ENCODE measurements at places on chromosomes 1 and 21.

DNA sequence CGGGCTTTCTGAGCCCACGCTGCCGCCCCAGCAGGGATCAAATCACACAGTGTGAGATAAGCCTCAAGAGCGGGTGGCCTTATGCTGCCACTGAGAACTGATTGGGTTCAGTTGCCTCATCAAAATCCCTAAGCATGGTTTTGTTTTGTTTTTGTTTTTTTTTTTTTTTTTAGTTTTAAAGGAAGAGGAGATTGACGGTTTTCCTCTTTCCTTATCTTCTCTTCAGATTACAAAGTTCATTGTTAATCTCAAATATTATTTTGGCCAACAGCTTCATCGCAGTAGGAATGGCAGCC lies 651 bp downstream of the COA6 start:
- H3K36me3 ChIP-seq = peaks cover 45% of the 10 kb centered on the region
- H3K27me3 ChIP-seq = no peaks in the 10 kb centered on the region
- peak overlapping the region; percentile 99 for H3K27ac ChIP-seq

DNA sequence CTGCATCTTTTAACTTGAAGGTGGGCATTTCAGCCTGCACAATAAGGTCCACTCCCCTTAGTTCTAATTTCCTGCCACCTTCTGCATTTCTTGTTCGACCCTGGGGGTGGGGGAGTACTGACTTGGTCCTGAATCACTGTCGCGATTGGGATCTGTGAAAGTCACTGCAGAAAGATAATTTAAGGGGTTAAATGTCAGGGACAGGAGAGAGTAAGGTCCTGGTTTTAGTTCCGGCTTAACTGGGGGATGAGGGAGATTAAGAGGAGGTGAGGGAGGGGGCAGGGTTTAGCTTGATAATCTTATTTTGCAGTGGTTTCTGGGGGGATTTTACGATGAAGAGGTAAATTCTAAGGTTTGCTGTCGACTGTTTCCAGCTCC lies 128.1 kb downstream of the MRPS6 start:
- no peak for DNase-seq
- H3K4me1 ChIP-seq = peaks cover 60% of the 10 kb centered on the region
- H3K36me3 ChIP-seq = no peaks in the 10 kb centered on the region
- H3K27ac ChIP-seq = peak overlapping the region; percentile 54

GRCh38 chr1:86197206-86197855 lies 40.8 kb upstream of the COL24A1 start:
- no peak overlapping the region for H3K27ac ChIP-seq
- DNase-seq = no peak
- H3K27me3 ChIP-seq = no peaks in the 10 kb centered on the region
- no peak overlapping the region for H3K4me3 ChIP-seq
- no peaks in the 10 kb centered on the region for H3K4me1 ChIP-seq

DNA sequence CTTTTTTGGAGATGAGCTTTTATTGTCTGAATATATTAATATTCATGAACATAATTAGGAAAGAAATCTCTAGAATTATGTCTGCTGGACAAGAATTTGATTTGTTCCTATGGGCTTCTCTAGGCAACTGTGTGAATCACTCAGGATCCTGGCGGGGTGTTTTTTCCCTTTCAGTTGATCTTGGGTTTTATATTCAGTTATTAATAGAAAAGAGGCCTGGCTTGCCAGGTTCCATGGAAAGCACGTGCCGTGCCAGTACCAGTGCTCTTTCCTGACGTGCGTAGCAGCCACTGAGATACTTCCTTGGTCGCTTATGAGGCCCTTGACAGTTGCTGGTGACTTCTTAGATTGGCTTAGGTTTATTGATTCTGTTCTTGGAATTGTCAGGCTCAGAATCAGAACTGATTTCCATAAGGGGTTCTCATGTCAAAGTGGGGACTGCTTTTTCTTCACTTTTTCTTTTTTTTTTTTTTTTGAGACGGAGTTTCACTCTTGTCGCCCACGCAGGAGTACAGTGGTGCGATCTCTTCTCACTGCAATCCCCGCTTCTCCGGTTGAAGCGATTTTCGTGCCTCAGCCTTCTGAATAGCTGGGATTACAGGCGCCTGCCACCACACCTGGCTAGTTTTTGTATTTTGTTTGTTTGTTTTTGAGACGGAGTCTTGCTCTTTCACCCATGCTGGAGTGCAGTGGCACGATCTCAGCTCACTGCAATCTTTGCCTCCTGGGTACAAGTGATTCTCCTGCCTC lies 48.7 kb upstream of the KIF1B start:
- no peak overlapping the region for H3K4me3 ChIP-seq
- H3K27me3 ChIP-seq = no peaks in the 10 kb centered on the region
- no peak overlapping the region for H3K27ac ChIP-seq
- no peaks in the 10 kb centered on the region for H3K4me1 ChIP-seq
- no peak for DNase-seq
- H3K36me3 ChIP-seq = peaks cover 19% of the 10 kb centered on the region

DNA sequence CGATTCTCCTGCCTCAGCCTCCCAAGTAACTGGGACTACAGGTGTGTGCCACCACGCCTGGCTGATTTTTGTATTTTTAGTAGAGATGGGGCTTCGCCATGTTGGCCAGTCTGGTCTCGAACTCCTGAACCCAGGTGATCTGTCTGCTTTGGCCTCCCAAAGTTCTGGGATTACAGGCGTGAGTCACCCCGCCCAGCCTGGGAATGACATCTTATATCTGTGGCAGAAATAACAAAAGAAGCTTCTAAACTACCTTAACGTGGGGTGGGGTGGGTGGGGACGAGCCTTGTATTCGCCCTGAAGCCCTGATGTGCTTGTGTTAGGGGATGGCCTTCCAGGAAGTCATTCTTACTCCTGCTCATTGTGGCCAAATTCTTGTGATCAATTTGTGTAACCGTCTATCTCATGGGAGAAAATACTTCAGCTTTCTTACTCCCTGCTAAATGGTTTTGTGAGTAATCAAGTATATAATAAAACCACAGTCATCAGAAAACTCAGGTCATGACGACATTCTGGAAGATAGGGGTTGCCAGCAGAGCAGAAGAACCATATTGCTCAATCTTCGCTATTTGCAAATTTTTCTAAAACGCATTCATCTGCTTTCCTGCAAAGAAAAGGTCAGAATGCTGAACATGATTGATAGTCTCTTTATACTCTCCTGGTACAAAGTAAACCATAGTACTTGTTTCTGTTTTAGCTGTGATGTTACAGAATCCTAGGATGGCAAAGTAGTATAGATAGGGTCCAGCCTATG lies 63.2 kb downstream of the DIRAS3 start:
- no peak overlapping the region for H3K27ac ChIP-seq
- no peak overlapping the region for H3K4me3 ChIP-seq
- no peaks in the 10 kb centered on the region for H3K27me3 ChIP-seq
- no peaks in the 10 kb centered on the region for H3K4me1 ChIP-seq
- H3K36me3 ChIP-seq = no peaks in the 10 kb centered on the region

DNA sequence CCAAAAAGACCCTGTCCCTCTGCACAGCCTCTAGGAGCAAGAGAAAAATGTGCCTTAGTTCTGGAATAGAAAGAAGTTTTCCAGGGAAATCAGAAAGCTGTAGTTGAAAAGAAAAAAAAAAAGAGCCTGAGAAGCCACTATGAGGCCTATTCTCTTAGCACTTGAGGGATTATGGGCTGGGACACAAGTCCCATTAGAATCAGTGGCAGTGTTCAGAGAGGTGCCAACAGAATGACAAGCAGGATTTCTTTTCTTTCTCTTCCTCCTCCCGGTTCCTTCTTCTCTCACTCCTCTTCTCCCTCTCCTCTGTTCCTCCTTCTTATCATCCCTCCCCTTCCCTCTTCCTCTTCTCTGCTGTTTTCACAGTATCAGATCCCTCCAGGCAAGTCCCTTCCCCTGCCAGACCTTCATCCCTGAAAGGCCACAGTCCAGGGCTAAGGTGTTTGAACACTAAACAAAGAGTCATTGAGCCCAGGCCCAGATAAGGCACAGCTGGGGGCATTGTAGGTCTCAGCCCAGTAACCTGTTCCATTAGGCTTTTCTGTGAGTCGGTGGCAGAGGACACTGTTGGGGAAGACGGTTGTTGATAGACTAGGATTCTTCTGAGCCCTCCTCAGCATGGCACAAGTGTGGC lies 64.7 kb upstream of the LPGAT1 start:
- H3K4me3 ChIP-seq = no peak overlapping the region
- peaks cover under 1% of the 10 kb centered on the region for H3K36me3 ChIP-seq
- peaks cover 26% of the 10 kb centered on the region for H3K27me3 ChIP-seq
- H3K4me1 ChIP-seq = peaks cover under 1% of the 10 kb centered on the region

DNA sequence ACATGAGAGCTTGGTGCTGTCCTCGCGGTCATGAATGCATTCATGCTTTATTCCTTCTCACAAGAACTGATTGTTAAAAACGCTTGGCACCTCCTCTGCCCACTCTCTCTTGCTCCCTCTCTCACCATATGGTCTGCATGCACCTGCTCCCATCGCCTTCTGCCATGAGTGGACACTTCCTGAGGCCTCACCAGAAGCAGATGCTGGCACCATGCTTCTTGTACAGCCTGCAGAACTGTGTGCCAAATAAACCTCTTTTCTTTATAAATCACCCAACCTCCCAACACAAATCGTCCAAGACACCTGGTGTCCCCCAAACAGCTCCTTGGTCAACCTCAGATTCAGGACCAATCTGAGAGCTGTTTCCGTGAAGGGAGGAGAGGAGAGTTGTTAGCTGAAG lies 43.3 kb upstream of the PCBP3 start:
- H3K4me3 ChIP-seq = no peak overlapping the region
- H3K27me3 ChIP-seq = peaks cover 4% of the 10 kb centered on the region
- peaks cover 3% of the 10 kb centered on the region for H3K36me3 ChIP-seq
- no peak overlapping the region for H3K27ac ChIP-seq
- DNase-seq = no peak

- no peak overlapping the region for H3K4me3 ChIP-seq
- H3K27me3 ChIP-seq = no peaks in the 10 kb centered on the region
- DNase-seq = no peak
- H3K4me1 ChIP-seq = no peaks in the 10 kb centered on the region
- H3K27ac ChIP-seq = no peak overlapping the region
Measured at GRCh38 chr1:78359666-78360065, 131.1 kb upstream of the PTGFR start.

- peaks cover 8% of the 10 kb centered on the region for H3K4me1 ChIP-seq
- no peak overlapping the region for H3K27ac ChIP-seq
- H3K36me3 ChIP-seq = peaks cover 10% of the 10 kb centered on the region
- H3K27me3 ChIP-seq = peaks cover 19% of the 10 kb centered on the region
Measured at GRCh38 chr1:226226601-226227000, 3.1 kb downstream of the MIXL1 start.

GRCh38 chr1:48107516-48107915 lies 110.3 kb upstream of the TRABD2B start:
- no peaks in the 10 kb centered on the region for H3K4me1 ChIP-seq
- peaks cover 7% of the 10 kb centered on the region for H3K27me3 ChIP-seq
- DNase-seq = no peak
- H3K27ac ChIP-seq = no peak overlapping the region
- H3K4me3 ChIP-seq = no peak overlapping the region

GRCh38 chr1:166988974-166989515 lies at the start of gene MAEL:
Gene MAEL, plus strand, starts transcription at chr1:166989280. Its CDS starts 73 bp downstream, at chr1:166989353.
- H3K4me3 ChIP-seq = no peak within 1 kb of the TSS
- H3K27me3 ChIP-seq = peaks cover 36% of the 10 kb centered on the region
- no peaks in the 10 kb centered on the region for H3K4me1 ChIP-seq
- DNase-seq = no peak
- no peaks in the 10 kb centered on the region for H3K36me3 ChIP-seq

DNA sequence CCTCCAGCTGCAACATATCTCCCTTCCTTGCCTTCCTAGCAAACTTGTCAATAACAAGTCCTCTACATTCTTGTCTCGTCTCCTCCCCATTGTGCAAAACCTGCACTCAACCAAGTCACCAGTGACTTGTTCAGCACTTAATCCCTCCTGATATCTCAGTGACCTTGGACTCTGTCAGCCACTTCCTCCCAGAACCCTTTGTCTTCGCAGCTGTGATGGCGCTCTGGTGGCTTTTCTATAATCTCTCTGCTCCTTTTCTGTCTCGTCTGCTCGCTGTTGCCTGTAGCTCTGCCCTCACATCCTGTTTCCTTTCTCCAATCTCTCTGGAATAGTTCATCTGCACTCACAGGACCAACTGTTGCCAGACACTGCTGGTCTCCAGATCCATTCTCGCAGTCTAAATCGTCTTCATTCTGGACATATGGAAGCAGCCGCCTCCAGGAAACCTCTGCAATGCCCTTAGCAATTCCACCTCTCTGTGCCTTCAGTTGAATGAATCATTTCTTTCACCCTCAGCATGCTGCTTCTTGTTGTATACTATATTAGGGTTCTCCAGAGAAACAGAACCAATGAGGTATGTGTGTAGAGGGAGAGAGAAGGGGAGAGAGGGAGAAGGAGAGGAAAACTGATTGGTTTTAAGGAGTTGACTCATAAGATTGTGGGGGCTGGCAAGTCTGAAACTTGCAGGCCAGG lies 17.4 kb upstream of the IFNAR2 start:
- no peaks in the 10 kb centered on the region for H3K27me3 ChIP-seq
- peaks cover 38% of the 10 kb centered on the region for H3K36me3 ChIP-seq
- peaks cover 66% of the 10 kb centered on the region for H3K4me1 ChIP-seq
- DNase-seq = peak; percentile 29
- H3K4me3 ChIP-seq = no peak overlapping the region

DNA sequence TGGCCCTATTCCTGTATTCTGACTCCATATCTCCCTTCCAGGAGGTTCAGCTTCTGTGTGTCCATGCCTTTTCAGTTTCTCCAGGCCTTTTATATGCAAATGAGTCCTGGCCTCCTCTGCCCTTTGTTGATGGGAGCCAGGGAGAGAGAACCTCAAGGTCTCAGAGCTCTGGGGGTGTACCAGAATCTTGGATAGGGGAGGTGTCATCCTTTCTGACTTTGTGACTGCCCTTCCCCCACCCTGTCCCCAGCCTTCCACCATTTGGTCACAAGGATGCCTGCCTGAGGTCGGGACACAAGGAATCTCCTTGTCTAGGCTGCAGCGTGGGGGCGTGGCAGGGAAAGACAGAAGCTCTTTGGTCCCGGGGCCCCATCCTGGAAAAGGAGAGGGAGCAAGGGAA lies 18.6 kb downstream of the LURAP1 start:
- H3K27ac ChIP-seq = no peak overlapping the region
- DNase-seq = no peak
- peaks cover 2% of the 10 kb centered on the region for H3K27me3 ChIP-seq

- no peaks in the 10 kb centered on the region for H3K36me3 ChIP-seq
- peaks cover 32% of the 10 kb centered on the region for H3K27me3 ChIP-seq
- DNase-seq = no peak
- no peak overlapping the region for H3K4me3 ChIP-seq
Measured at GRCh38 chr1:2533365-2533764, 3.3 kb upstream of the HES5 start.

DNA sequence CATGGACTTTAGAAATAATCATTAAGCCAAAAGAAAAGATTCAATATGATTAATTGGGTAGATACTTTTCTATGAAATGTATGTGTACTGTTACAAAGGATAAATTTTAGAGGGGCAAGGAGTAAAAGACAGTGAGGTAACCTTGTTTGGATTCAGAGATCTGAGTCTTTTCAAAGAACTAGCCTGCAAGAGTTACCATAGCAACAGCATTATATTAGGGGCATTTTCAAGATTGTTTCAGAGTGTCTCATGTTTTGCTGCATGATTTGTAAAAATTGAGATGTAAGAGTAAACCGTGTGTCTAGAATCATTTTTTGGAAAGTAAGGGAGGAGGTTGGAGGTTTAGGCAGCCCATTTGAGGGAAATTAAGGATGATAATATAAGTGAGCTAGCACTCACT lies 70.6 kb upstream of the KIAA1614 start:
- H3K27me3 ChIP-seq = no peaks in the 10 kb centered on the region
- H3K4me3 ChIP-seq = no peak overlapping the region
- H3K4me1 ChIP-seq = peaks cover 11% of the 10 kb centered on the region

GRCh38 chr21:38815060-38815405 lies 9.3 kb downstream of the ETS2 start:
- H3K36me3 ChIP-seq = peaks cover 84% of the 10 kb centered on the region
- DNase-seq = no peak
- H3K4me3 ChIP-seq = no peak overlapping the region
- peaks cover 8% of the 10 kb centered on the region for H3K4me1 ChIP-seq
- no peak overlapping the region for H3K27ac ChIP-seq

- H3K36me3 ChIP-seq = no peaks in the 10 kb centered on the region
- H3K4me1 ChIP-seq = peaks cover 26% of the 10 kb centered on the region
- peak overlapping the region; percentile 27 for H3K27ac ChIP-seq
- H3K4me3 ChIP-seq = no peak overlapping the region
- H3K27me3 ChIP-seq = peaks cover 42% of the 10 kb centered on the region
Measured at GRCh38 chr1:236066828-236067386, 2.0 kb upstream of the NID1 start.

Measured in activated CD4-positive, alpha-beta T cell treated with anti-CD3 and anti-CD28 coated beads, Interleukin-2, amount 10 ng/mL, durations not matched to agents 7 days and 5 days (primary cell).